ENCODE measurements at places on chromosomes 3 and 15.

DNA sequence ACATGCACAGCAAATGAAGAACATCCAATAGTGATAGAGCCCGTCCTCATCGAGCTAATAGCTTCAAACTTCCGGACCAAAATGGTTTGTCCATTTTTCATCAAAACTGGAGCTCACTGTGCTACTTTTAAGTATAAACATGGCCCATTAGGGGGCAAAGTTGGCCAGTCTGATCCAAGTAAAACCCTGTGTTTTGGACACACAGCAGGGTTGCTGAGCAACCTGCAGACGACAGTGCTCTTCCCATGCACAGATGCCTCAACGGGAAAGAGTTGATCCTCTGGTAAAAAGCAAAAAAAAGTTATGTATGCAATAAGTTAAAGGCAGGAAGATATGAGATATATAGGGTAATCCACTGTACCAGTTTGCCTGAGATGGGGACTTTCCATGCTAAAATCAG lies 244.0 kb upstream of the THBS1 start:
- no peak for DNase-seq

DNA sequence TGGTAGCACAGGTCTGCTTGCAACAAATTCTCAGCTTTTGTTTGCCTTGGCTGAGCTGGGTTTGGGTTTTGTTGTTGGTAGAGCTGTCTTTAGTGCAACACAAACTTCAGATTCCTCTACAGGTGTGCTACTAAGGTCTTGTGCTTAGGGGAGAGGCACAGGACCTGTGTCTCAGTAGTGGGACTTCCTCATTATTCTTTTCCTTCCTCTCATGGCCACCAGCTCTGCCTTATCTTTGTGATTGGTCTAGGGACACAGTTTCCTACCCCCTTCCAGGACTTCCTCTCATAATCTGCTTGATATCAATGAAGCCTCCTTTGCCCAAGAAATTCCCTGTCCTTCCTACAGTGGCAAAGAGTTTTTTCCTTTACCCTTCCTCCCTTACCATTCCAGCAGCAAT lies 24.9 kb upstream of the DNAAF4 start:
- DNase-seq, result no peak

DNA sequence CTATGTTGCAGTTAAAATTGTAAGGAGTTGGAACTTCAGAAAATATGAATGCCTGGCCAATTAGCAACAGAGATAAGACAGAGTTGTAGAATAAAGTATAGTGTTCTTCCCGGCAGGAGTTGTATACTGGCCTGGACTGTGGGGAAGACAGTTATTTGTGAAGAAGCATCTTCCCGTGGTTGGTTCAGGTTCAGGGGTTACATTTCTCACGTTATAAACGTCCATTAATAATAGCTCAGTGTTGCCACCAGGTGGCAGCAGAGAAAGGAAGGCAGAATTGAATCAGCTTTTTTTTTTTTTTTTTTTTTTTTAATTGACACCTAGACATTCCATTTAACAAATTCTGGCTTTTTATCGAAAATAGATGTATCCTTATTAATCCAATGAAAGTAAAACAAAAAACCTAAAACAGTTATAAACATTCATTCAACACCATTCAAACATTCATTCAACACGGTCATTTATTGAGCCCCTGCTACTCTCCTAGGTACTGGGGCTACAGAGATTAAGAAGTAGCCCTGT lies 66.4 kb upstream of the NR2E3 start:
- DNase-seq, result peak; percentile 19

- no peak for DNase-seq
Measured at GRCh38 chr3:161388855-161389254, 17.5 kb upstream of the SPTSSB start.

DNA sequence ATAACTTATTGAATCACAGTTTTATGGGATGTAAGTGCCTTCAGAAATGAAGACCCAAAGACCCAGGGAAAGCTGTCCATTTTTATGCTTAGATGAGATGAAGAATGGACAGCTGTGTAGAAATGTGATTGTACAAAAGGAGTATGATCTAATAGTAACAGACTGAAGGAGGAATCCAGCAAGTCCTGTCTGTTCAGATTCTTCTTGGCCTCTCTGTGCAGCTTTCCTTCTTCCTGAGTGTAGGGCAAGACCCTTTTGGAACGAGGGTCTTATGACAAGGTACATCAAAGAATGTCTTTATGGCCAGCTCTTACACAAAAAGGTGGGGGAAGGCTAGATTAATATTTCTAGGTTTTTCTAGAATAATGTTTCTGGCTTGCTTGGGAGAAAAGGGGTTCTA lies 1.4 kb upstream of the KIF23 start:
- no peak for DNase-seq

DNA sequence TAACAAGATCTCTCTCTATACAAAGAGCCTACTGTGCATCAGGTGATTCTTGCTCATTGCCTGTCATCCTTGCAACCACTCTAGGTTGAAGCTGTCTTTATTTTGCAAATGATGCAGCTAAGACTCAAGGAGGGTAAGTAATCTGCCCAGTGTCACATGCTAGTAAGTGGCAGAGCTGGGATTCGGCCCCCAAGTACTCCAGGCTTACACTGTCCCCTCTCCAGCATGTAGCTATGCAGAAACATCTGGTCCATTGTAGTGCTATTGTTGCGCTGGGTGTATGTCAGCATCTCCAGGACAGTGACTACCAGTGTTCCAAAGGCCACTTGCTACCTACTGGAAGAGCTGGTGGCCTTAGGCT lies 248.9 kb downstream of the SLCO3A1 start:
- no peak for DNase-seq

DNA sequence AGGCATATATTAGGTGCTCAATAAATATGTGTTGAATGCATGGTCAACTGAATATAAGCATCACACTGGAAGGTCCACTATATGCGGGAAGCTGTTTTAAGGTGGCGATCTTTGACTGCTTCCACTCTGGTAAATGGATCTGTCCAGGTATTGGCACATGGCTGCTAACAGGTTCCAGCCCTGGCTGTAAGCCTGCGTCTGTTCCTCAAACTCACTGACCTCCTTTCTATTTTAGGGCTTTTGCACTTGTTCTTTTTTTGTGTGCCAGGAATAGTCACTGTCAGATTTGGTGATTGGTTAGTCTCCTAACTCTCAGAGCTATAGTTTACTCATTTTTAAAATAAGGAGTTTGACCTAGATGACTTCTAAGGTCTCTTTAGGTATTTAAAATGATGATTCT lies 46.2 kb downstream of the ADAMTSL3 start:
- no peak for DNase-seq

Measured in amniotic stem cell (primary cell).